Hypothalamus (tissue), 51 donors: ENCODE measurements at places on chromosomes 13 and 19.
A peak's percentile ranks its signal among the peaks of the same experiment; 100 is the strongest.

- no peak for DNase-seq
Observed at GRCh38 chr13:19150226-19150625, 31.4 kb downstream of the TUBA3C start.

DNA sequence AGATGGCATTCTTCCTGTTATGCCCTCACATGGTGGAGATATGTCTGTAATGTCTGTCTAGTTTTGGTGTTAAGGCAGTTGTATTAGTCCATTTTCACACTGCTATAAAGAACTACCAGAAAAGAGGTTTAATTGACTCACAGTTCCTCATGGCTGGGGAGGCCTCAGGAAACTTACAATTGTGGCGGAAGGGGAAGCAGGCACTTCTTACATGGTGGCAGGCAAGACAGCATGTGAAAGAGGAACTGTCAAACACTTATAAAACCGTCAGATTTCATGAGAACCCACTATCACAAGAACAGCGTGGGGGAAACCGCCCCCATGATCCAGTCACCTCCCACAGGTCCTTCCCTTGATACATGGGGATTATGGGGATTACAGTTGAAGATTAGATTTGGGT lies 3.2 kb downstream of the ZNF441 start:
- DNase-seq, result no peak

DNA sequence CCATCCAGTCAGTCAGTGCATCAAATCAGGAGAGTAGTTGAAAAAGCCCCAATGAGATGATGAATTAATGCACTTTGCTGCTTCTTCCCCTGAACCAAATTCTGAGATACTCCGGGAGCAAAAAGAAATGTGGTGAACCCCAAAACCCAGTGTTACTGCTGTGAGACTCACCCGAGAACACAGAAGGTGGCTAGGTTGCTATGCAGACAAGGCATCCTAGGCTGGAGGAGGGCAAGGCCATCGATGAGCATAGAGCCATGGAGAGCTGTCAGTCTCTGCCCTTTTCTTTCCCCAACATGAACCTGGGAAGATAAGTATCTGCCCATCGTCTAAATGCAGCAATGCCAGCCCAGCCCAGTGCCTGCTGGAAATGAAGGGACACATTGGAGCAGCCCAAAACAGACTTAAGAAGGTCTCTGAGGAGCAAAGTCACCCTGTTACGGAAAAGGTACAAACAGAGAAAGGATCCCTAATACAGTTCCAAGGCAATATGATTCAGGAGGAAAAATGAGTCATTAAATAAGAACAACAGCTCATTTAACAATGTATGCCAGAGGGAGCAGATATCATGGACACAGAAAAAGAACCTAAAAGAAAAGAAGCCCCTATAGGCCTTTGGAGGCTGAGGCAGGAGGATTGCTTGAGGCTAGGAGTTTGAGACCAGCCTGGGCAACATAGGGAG lies 272.0 kb downstream of the FOXO1 start:
- DNase-seq, result no peak

DNA sequence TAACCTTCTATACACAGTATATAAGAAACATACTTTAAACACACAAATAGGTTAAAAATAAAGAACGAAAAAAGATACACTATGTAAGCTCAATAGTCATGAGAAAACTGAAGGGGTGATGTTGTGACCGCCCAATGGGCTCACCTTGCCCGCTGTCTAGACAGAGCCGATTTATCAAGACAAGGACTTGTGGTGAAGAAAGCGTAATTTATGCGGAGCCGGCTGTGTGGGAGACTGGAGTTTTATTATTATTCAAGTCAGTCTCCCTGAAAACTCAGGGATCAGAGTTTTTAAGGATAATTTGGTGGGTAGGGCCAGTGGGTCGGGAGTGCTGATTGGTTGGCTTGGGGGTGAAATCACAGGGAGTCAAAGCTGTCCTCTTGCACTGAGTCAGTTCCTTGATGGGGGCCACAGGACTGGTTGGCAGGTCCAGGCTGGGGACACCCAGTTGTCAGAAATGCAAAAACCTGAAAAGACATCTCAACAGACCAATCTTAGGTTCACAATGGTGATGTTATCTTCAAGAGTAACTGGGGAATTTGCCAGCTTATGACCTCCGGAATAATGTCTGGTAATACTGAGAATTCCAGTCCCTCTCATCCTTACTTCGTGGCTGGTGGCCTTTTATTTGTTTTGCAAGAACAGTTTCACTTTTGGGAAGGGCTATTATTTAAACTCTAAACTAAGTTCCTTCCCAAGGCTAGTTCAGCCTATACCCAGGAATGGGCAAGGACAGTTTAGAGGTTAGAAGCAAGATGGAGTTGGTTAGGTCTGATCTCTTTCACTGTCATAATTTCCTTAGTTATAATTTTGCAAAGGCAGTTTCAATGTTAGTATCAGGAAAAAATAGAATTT lies 96.6 kb downstream of the UBL3 start:
- DNase-seq, result no peak

DNA sequence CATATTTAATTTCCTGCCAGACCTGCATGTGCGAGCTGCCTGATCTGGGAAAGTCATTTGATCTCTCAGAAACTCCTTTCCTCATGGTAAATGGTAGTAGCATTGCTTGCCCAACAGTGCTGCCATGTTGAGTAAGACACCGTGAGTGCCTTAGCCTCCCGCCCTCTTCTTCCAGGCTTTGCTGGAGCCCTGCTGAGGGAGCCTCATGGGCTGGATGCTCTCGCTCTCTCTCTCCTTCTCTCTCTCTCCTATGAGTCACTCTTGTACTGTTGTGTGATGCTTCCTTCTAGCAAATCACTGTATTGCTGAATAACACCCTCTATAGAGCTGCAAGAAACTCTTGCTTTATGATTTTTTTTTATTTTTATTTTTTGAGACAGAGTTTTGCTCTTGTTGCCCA lies 365.5 kb downstream of the UQCRFS1 start:
- no peak for DNase-seq

DNA sequence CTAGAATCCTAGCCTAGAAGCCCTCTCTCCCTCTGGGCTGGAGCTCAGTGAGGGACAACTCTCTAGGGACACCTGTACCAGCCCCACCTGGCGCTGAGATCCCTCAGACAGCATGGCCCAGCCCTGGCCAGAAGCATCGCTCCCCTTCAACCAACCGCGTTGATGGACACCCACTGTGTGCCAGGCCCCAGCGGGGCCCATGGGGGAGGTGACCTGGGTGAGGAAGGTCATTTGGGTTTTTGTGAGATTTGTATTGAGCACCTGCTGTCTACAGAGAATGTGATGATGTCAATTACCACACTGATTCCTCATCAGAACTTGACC lies 9.2 kb upstream of the ARRDC2 start:
- no peak for DNase-seq

- DNase-seq, result no peak
Observed at GRCh38 chr19:46471811-46472543, 614 bp upstream of the PNMA8A start.

- DNase-seq, result no peak
Observed at GRCh38 chr13:105037110-105037509, 1498.4 kb downstream of the EFNB2 start.

- no peak for DNase-seq
Observed at GRCh38 chr13:69296130-69296529, 811.5 kb upstream of the ATXN8OS start.

GRCh38 chr19:1438933-1439354 lies 748 bp downstream of the RPS15 start:
- DNase-seq, result no peak

GRCh38 chr19:3509566-3509989 lies 3.5 kb downstream of the FZR1 start:
- DNase-seq, result no peak

- DNase-seq, result no peak
Observed at GRCh38 chr19:28377077-28377476, 835.9 kb downstream of the UQCRFS1 start.

DNA sequence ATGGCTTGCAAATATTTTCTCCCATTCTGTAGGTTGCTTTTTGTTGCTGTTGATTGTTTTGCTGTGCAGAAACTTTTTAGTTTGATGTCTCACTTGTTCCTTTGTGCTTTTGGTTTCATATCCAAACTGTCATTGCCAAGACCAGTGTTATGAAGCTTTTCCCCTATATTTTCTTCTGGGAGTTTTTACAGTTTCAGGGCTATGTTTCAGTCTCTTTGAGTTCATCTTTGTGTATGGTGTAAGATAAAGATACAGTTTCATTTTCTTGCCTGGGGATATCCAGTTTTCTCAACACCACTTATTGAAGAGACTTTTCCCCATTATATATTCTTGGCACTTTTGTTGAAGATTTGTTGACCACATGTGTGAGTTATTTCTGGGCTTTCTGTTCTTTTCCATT lies 139.9 kb downstream of the MRPL57 start:
- no peak for DNase-seq

- no peak for DNase-seq
Observed at GRCh38 chr19:3457528-3458228, 22.6 kb downstream of the SMIM24 start.

- DNase-seq, result peak; percentile 86
Observed at GRCh38 chr13:48233046-48233888, at the start of gene ITM2B. Gene ITM2B (plus strand): TSS chr13:48233206. CDS start chr13:48233361, 155 bp downstream.

GRCh38 chr19:41420101-41420880 lies 6.9 kb downstream of the B3GNT8 start:
- DNase-seq, result no peak

- no peak for DNase-seq
Observed at GRCh38 chr19:32837531-32837930, 32.0 kb downstream of the SLC7A9 start.

GRCh38 chr19:46924874-46925547 lies 64.2 kb downstream of the ARHGAP35 start:
- no peak for DNase-seq

GRCh38 chr13:52006523-52007245 lies 4.6 kb downstream of the ATP7B start:
- no peak for DNase-seq

GRCh38 chr13:27482983-27483382 lies 32.6 kb upstream of the MTIF3 start:
- no peak for DNase-seq

DNA sequence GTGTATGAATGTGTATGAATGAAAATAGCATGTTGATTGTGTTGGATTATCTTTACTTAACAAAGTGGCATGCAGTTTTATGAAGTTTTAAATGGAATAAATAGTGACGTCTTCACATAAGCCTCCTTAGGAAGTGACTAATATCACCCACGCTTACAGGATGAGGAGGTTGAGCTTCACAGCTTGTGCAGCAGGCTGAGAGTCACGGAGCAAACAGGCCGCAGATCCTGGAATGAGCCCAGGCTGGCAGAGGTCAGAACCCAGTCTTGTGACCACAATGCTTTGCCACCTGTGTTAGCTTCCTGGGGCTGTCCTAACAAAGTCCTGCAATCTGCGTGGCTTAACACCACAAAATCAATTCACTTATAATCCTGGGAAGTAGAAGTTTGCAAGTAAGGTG lies 20.8 kb downstream of the LAIR2 start:
- no peak for DNase-seq

GRCh38 chr13:96141032-96141431 lies 51.1 kb downstream of the HS6ST3 start:
- DNase-seq, result no peak

DNA sequence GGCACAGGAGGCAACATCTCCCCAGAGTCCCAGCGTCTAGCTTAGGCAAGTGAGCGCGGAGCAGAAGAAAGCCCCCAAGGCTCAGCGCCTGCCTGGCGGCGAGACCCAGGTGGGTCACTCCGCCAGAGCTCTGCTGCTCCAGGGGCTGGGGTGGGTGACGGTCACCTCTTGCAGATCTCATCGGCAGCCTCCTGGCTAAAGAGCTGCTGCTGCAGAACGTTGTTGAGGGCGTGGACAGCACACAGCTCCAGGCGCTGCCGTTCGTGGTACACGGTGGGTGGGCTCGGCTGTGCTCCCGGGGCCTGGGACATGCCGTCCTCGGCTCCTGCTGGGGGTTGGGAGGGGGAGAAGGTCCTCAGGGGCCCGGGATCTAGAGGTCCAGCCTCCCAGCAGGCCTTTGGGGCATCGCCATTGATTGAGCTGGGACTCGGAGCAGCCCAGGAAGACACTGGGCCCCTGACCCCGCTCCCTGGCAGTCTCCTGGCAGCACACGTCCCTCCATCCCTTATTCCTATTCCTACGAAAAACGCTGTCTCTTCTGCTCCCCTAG lies 795 bp downstream of the JOSD2 start:
- DNase-seq, result no peak

- DNase-seq, result peak; percentile 53
Observed at GRCh38 chr13:51223560-51224270, 1.5 kb downstream of the FAM124A start.

- no peak for DNase-seq
Observed at GRCh38 chr13:110746438-110746837, 32.9 kb downstream of the ING1 start.

GRCh38 chr19:38049105-38049649 lies 142.2 kb downstream of the SIPA1L3 start:
- no peak for DNase-seq

GRCh38 chr13:38898481-38898880 lies 92.2 kb downstream of the STOML3 start:
- DNase-seq, result no peak

GRCh38 chr19:34428549-34429285 lies 536 bp downstream of the UBA2 start:
- no peak for DNase-seq

GRCh38 chr13:76533251-76533650 lies 353.0 kb downstream of the KCTD12 start:
- DNase-seq, result no peak

DNA sequence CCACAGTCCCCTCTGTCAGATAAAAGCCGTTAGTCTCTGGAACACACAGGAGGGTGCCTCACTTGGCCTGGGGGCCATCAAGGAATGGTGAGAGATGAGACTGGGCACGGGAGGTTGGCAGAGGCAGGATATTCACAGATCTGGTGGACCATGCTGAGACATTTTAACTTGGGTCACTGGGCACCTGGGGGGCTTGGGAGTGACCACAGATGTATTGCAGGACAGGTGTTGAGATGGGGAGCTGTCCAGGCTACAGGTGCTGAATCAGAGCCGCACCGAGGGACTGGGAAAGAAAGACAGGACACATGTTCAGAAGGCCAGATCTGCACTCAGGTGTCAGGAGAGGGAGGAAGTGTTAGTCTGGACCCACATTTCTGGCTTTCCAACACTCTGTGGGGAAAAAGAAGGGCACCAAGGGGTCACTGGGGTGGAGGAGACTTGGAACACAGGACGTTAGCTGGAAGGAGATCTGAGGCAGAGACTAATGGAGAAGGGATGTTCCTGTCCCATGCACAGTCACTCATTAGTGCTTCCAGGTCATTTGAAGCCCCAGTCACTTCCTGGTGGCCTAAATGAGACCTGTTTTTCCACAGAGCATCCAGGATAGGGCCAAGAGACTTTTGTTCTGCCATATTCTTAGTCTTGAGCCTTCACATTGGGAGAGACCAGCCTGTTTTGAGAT lies 56.1 kb downstream of the CHST8 start:
- DNase-seq, result no peak
